PC-3 (cell line): ENCODE measurements at places on chromosomes 7 and 10. TPM values are rescaled to one million over a fixed set of nuclear protein-coding genes. Genes with fewer than 3 reads are reported as not detected.
A peak's percentile ranks its signal among the peaks of the same experiment; 100 is the strongest.

Gene LRRD1
- not detected in 2 replicates for total RNA-seq

- DNase-seq: no peak
Measured at GRCh38 chr10:69537449-69537848, 35.8 kb downstream of the NEUROG3 start.

DNA sequence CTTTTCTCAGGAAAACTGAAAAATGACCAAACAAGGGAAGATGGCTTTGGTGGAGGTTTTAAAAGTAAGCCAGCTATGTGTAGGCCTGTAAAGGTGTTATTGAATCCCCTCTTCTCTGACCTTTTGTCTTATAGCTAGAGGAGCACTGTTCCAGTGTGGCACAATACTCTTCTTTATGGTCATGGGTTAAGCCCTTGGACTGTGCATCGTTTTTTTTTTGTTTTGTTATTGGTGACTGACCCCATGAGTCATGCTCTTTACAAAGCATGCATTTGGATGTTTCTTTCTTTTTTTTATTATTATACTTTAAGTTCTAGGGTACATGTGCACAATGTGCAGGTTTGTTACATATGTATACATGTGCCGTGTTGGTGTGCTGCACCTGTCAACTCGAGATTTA, 19.6 kb upstream of the FAM25A start:
- DNase-seq: peak; percentile 19

DNA sequence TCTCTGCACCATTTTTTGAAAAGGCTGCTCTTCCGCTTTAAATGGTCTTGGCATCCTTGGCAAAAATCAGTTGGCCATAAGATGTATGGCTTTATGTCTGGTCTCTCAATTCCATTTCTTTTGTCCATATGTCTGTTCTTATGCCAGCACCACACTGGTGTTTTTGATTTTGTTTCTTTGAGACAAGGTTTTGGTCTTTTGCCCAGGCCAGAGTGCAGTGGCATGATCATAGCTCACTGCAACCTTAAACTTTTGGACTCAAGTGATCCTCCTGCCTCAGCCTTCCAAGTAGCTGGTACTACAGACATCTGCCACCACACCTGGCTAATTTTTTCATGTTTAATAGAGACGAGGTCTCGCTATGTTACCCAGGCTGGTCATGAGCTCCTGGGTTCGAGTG, 48.5 kb downstream of the ANLN start:
- no peak for DNase-seq

DNA sequence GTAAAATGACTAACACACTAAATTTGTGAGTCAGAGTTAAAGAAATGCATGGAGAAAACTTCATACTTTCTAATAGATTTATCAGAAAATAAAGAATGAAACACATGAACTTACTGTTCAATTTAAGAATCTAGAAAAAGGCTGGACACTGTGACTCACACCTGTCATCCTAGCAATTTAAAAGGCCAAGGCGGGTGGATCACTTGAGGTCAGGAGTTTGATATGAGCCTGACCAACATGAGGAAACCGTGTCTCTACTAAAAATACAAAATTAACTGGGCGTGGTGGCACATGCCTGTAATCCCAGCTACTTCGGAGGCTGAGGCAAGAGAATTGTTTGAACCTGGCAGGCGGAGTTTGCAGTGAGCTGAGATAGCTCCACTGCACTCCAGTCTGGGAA, 1106.2 kb upstream of the LRRN3 start:
- peak; percentile 26 for DNase-seq

GRCh38 chr7:116698930-116699721, 27.1 kb downstream of the MET start:
- no peak for DNase-seq
